H9 (cell line): ENCODE measurements at places on chromosomes 1 and 21.

DNA sequence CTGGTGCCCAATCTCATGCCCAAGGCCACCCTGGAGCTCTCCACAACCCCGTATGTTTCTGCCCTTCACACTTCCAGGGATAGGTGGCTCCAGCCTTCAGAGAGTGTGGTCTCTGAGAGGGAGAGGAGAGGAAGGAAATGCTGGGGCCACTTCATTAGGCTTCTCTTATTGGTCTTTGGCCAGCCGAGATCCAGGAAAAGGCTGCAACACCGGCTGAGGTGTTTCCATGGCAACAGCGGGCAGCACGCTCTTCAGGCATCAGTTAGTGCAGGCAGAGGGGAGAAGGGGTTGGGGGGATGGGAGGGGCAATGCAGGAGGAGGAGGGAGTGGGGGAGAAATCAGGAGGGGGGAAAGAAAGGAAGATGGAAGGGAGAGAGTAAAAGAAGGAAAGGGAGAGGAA, 275.1 kb upstream of the GJB5 start:
- peak; percentile 63 for DNase-seq

DNA sequence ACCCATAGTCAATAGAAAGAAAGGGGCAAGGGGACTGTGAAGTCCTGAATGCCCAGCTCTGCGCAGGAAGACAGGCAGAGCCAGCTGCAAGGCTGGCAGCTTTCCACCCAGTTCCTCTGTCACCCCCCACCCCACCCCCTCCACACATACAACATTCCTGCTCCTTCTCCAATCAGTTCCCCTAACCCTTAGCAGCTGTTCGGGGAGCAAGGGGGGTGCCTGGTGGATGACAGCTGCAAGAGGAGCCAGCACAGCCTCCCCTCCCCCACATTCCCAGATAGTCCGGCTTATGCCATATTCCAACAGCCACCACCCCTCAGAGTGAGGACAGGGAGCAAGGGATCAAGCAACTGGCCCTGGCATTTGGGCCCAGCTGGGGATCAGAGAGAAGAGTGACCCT, 9.7 kb downstream of the ARHGEF2 start:
- DNase-seq: no peak

DNA sequence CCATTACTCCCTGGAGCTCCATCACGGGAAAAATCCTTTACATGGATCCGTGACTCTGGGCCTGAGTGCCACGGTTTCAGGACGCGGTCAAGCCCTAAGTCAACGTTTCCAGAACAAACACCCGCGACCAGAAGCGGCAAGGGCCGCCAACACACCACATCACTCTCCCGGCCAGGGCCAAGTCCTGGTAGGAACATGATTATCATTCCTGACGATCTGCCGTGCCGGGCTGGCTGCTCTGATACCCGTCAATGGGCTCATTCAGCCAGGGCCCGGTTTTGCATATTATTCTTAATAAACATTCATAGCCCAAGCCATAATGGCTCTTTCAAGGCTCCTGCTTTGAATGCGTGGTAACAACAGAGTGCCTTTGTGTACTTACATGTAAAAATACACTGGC, 44.6 kb upstream of the SIM2 start:
- no peak for DNase-seq

GRCh38 chr1:36323636-36324352, at the start of gene EVA1B:
Gene EVA1B (minus strand): TSS chr1:36323645. CDS start chr1:36323037, 608 bp downstream.
- DNase-seq: peak; percentile 89

- no peak for DNase-seq
Measured at GRCh38 chr1:7227654-7228053, 442.4 kb downstream of the CAMTA1 start.

DNA sequence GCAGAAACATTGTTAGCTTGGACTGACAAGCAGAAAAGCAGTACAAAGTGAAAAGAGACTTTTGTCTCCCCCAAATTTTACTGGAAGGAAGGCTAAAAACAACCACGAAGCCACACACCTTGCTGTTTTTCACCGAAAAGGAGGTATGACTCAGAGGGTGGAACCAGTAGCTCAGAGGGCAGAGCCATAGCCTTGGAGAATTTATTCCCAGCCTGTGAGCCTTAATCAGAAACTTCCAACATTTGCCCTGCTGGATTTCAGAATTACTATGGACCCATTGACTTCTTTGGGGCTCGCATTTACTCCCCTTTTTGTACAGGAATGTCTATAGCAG, 32.0 kb downstream of the RPS6KC1 start:
- DNase-seq: no peak

- DNase-seq: peak; percentile 76
Measured at GRCh38 chr1:13813398-13814012, 113.5 kb downstream of the PRDM2 start.

- DNase-seq: no peak
Measured at GRCh38 chr1:113780374-113781146, 21.3 kb upstream of the PHTF1 start.

DNA sequence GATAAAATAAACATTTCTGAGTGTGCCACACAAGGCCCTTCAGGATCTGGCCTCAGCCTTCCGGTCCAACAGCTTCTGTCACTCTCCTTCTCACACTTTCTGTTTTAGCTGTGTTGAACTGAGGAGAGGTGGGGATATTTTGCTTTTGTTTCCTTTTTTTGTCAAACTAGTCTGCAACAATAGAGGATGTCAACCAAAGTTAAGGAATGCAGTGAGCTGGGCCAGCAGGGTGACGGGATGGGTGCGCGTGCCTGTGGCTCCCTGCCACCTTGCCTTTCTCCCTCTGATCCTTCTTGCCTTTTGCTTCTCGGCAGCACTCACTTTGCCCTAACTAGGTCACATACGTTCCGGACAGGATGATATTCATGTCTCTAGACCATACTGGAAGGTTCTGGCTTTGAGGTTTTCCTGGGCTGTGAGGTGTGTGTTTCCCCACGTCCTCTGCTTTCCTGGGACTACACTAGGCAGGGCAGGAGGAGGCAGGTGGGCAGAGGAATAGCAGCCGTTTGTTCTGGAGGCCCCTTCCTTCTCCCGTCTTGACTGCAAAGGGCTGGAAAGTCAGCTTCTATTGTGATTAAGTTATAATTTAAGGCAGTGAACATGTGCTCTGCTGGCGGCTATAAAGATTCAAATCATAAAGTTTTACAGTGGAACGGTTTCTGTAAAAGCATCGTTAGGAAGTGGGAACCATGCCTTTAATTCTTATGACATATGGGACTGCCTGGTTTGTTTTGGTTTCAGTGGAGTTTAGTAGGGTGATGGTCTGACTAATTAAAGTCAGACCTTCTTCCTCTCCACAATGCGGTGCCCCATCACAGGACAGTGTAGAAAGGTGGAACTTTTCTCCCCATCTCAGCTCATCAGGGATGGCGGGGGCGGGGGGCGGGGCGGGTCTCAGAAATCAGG, 67.8 kb downstream of the RNF220 start:
- DNase-seq: no peak

DNA sequence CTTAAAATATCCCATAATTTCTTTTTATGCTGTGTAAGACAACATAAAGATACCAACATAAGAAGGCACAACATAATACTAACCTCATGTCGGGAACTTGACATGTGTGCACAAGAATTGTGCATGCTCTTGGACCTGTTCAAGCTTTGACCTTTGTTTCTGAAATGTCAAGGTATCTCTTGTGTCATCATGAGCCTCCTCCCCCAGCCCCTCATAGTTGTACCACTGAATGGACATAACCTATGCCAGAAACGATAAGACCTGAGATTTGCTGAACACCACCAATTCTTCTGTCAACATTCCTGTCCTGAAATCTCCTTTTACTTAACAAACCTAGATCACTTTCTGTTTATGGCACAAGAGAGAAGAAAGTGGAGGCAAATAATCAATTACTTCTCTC, 29.4 kb upstream of the PROX1 start:
- DNase-seq: no peak

- DNase-seq: no peak
Measured at GRCh38 chr1:1531947-1532346, 8.5 kb downstream of the TMEM240 start.

- no peak for DNase-seq
Measured at GRCh38 chr1:1118011-1118875, 2.4 kb upstream of the C1orf159 start.

DNA sequence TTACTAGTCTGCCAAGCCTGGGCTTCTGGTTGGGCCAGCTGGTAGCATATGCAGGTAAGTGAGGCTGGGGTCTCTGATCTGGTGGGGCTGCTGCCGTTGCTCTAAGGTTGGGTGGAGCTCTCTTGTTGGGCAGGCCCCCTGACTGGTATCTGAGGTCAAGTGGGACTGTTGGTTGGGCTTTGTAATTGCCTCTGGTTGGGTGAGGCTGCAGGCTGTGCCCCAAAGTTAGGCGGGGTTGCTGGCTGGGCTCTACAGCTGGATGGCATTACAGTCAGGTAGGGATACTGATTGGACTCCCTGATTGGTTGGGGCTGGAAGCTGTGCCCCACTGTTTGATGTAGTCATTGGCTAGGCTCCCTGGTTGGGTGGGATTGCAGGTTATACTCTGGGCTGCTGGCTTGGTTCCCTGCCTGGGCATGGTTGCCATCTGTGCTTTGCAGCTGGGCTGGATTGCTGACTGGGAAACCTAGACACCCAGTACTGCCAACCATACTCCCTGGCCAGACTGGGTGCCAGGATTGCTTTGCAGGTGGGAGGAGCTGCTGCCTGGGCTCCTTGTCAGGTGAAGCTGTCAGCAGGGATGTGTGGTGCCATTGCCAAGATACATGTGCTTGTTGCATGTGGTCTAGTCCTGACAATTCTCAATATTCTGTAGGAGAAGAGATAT, 130.5 kb downstream of the RABGAP1L start:
- DNase-seq: no peak

GRCh38 chr21:31786164-31786920, 54.4 kb upstream of the SCAF4 start:
- no peak for DNase-seq

DNA sequence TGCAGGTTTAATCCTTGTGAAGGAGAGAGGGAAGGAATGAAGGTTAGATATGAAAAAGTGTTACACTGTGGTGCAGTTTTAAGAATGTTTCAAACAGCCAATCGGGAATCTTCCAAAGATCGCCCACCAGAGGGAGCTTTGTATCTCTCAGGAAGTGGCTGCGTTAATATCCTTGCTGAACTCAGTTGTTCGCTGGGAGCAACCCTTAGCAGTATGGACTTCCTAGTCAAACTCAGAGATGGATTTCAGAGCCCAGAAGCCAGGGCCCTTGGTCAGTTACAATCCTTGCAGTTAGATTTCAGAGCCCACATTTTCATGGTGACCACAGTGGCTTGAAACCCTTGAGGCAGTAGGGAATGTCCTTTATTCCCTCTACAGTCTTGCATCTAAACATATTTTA, 136.2 kb downstream of the NTNG1 start:
- DNase-seq: peak; percentile 64

- no peak for DNase-seq
Measured at GRCh38 chr1:40396420-40396819, 22.9 kb downstream of the SMAP2 start.

DNA sequence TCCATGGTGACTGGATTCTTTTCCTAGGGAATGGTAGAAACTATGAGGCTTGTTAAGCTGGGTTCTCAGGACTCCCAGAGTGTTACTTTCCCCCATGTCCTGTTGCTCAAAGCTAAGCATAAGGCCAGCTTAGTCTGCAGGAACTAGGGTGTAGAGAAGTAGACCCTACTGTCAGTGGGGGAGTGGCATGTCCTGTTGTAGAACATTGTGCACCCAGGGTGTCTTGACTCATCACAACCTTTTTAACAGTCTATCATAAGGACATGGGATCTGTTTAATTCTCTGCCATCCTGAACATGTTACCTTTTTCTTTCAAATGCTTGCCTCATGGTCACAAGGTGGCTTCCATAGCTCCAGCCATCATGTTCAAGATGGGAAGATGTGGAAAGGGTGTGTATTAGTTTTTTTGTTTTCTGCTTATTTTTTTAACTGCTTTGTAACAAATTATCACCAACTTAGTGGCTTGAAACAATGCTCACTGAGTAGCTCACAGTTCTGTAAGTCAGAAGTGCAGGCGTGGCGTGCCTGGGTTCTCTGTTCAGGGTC, 17.4 kb downstream of the OBSCN start:
- no peak for DNase-seq

GRCh38 chr1:208117826-208118225, 126.4 kb downstream of the PLXNA2 start:
- DNase-seq: no peak

- DNase-seq: no peak
Measured at GRCh38 chr21:36773995-36774394, 75.1 kb downstream of the SIM2 start.

DNA sequence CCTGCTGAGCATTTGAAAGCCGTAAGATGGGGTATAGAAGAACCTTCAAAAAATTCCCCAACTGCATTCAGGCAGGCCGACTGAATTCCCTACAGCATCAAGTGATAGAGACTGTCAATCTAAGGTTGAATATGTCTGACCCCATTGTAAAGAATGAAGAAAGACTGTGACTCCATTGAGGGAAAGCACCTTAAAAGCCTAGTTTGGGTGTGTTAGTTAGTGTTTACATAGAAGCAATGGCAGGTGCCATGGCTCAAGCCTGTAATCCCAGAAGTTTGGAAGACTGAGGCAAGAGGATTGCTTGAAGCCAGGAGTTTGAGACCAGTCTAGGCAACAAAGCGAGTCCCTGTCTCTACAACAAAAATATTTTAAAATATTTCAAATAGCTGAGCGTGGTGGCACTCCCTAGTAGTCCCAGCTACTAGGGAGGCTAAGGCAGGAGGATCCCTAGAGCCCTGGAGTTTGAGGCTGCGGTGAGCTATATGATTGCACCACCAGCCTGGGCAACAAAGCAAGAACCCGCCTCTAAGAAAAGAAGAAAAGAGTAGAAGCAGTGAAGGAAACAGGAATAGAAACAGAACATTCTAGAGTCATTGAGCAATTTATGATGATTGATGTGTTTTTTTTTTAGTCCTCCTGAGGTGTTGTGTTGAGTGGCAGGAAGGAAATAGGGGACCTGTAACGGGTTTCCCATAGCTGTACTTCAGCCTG, 15.4 kb downstream of the POLR3GL start:
- no peak for DNase-seq

GRCh38 chr1:14514739-14515138, 83.7 kb upstream of the KAZN start:
- no peak for DNase-seq

GRCh38 chr1:94301186-94301585, 63.8 kb upstream of the ARHGAP29 start:
- DNase-seq: no peak

DNA sequence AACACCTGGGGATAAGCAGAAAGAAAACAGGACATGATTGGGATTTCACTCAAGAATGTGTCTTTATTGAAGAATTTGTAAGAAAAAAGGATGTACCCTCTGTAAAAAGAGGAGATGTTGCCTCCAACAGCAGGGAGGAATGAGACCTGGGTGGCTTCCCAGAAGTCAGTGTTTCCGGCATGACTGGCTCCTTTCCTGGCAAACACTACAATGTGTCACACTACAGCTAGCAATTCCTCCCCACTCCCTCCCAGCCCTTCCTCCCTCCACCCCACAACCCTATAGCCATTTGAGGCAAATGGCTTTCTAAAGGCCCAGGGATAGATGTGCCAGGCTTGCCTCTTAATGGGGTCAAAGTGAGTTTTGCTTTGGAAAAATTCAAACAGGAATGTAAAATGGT, 11.5 kb upstream of the COL8A2 start:
- no peak for DNase-seq

DNA sequence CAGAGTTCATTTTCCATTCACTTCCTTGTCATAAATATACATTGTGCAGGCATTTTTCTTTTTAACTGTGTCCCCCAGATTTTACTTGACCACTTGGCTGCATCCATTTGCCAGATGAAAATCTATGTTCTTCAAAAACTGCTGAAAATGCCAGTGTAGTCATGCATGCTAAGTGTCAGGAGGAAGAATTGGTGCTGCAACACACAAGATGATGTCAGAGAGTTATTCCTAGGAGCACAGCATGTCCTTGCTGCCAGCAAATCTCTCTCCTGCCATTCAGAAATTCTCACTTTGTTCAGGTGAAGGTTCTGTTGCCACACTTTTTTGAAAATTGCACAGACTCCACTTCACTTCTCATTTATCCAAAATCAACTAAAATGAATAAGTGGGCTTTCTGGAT, 106.4 kb upstream of the MAGI3 start:
- DNase-seq: no peak
